ENCODE measurements at places on chromosomes 4 and X.
A peak's percentile ranks its signal among the peaks of the same experiment; 100 is the strongest.

DNA sequence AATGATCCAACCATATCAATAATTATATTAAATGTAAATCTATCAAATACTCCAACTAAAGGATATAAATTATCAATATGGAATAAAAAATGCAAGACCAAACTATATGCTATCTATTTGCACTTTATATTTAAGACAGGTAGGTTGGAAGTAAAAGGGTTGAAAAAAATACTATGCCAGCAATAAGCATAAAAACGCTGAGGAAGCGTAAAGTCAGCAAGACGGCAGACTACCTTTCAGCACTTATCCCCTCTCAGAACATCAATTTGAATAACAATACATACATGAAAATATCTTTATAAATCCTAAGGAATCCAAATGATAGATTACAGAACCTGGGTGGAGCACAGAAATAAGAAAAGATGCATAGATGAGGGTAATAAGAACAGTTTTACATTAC, 14.0 kb upstream of the GABRA3 start:
- DNase-seq = no peak

DNA sequence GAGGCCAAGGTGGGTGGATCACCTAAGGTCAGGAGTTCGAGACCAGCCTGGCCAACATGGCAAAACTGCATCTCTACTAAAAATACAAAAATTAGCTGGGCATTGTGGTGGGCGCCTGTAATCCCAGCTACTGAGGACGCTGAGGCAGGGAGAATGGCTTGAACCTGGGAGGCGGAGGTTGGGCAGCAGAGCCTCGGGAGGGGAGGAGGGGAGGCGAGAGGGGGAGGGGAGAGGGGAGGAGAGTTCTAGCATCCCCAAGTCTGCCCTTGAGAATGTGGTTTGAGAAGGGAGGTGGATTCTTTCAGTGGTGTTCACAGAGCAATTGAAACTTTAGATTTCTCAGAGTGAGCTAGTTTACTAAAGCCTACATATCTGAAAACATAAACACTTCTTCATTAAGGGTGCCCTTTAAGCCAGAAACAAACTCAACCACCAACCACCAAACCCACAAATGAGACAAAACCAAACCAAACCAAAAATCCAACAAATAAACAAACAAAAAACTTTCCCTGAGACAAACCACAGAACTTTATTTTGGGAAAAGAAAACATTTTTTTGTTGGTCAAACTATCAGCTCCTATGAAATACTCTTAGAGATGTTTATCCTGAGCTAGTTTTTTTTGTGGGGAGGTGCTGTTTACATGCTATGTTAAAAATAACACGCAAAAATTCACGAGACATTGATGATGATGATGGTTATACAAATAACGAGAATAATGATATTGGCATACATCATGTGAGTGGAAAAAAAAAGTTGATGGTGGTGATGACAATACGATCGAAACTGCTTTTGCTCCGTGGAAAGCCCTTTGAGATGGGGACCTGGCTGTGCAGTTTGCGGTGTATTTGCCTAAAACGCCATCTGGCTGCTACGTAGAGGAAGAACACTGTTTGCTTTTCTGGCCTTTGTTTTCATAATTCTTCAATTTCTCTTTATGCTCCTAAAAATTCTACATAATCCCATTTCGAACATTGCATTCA, 98.2 kb upstream of the PRKX start:
- DNase-seq = peak; percentile 51

DNA sequence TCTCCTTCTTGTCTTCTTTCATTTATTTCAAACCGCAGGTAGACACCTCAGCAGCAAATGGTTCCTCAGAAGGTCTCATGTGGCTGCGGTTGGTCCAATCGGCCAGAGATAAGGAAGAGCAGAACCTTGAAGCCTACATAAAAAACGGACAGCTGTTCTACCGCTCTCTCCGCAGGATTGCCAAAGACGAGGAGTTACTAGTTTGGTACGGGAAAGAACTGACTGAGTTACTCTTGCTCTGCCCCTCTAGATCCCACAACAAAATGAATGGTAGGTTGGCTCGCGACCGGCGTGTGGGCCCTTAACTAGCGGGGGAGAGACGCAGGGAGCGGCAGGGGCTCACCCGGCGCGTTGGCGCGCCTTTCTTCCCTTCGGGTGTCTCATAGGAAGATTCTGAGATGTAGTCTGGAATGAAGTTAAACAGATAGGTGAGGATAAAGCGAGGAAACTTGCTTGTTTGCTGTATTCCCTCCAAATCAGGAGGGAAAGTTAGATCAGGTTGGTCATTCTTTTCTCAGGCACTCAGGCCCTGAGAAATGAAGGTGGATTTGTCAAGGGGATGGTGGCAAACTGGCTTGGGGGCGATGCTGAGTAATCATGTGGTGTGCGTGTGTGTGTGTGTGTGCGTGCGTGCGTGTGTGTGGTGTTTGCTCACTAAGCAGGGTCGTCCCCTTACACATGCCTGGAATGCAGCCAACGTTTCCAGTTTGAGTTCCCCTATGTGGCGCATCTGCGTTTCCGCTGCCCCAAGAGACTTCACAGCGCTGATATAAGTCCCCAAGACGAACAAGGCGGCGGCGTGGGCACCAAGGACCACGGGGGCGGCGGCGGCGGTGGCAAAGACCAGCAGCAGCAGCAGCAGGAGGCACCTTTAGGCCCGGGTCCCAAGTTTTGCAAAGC, 4.2 kb downstream of the PRDM8 start:
- DNase-seq = no peak

DNA sequence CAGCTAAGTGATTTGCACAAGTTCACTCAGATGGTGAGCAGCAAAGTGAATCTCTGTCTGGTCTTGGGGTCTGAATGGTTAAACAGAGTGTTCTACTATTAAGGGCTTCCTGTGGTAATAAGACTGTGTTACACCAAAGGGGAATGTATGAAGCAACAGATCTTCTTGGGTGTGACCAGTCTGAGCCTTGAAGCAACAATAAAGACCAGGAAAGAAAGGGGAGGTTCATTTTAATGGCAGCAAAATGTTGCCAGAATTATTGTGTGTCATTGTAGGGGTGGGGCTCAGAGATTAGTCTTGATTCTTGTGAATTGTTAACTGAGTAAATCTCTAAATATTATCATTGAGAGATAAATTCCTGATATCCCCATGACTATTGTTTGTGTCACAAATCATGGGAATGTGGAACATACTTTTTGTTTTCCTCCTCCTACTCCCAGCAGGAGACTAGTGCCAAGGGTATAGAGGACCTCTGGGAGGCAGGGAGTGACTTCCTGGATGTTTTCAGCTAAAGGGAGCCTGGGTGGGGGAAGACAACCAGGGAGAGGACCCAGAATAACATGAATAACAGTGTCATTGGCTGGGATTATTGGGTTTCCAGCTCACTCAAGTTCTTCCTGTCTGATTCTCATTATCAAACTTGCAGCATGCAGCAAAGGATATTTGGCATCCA, 141.4 kb upstream of the PAK3 start:
- no peak for DNase-seq

DNA sequence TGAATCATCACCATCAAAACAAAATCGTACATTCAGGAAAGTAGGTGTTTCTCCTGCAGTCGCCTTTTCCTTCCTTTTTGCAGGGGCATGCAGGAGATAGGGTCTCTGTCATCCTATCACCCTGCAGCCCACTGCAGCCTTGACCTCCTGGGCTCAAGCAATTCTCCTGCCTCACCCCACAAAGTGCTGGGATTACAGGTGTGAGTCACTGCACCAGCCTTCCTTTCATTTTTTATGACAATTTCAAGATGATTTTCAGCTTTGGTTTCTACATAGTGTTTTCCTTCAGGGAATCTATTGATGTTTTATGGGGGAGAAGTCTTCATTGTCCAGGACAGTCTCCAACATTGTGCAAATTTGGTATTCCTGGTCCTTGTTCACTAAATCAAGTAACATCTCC, 71.7 kb downstream of the USP38 start:
- no peak for DNase-seq

DNA sequence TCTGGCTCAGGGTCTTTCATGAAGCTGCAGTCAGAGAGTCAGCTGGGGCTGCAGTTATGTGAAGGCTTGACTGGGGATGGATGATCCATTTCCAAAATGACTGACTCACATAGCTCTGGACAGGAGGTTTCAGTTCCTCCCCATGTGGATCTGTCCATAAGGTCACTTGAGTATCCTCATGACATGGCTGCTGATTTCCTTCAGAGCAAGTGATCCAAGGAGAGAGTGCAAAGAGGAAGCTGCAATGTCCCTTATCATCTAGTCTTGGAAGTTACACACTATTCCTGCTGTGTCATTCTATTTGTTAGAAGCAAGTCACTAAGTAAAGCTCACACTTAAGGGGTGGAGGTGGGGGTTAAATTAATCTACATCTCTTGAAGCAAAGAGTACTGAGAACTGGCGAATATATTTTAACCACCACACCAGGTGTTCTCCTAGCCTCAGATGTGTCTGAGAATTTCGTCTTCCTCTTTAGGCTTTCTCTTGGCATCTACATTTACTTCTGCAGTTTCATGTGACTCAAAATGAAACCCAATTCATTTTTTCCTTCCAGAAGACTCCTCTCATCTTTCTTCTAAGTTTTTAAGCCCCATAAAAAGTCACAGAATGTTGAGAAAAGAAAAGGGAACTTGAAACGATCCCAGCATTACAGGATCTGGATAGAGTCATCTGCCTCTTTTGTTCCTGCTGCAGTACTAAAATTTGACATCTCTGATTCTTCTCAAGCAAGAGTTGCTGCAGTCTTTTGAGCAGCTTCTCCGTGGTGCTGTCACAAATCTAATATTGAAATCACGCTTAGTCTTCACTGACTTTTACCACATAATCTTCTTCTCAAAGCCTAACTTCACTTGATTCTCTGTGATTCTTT, 3.8 kb upstream of the GRPR start:
- DNase-seq = no peak

DNA sequence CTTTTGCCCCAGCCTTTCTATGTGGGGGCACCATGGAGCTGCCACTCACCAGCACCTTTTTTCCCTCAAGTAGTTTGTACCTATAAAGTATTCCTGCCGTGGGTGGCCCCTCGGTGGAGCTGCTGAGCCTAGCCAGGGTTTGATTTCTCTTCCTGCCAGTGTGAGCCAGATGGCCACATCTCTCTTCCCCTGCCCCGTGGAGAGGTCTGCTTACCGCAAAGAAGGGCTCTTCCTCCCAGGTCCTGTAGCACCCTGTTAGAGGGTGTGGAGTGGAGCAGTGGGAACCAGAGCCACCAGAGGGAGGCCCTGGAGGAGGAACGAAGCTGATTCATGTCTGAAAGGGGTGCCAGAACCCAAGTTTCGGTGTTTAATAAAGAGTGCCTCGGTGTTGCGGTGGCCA, 95.4 kb downstream of the PTTG2 start:
- DNase-seq = no peak

DNA sequence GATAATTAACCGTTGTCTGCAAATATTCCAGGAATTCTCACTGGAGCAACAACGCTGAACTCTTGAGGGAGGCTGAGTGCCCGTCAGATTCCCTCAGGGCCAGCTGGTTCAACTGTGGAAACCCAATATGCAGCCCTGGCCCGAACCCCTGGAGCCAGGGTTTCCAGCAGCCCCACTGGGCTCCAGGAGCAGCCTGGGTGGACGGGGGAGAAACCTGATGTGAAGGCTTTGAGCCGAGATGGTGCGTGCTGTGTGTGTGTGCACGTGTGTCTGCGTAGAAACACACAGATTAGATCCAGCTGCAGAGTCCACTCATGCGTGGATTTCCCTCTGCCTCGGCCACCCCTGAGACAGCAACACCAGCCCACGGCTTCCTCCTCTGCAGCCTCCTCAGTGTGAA, 19.4 kb upstream of the SLC25A6 start:
- DNase-seq = no peak

DNA sequence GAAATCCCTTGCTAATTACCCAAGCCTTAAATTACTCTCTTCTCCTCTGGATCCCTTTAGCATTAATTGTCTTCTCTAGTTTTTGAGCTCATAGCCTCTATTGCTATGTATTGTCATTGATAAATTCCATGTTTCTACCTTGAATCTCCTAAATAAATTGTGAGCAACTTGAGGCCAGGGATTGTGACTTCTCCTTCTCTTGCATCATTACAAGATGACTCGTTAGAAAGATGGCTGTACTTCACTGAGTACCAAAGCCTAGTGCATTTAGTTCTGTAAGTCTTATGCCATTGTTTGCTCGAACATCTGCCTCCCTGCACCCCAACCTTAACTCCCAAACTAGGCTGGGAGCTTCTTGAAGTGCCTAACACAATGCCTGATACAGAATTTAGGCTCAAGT, 15.3 kb downstream of the VSIG4 start:
- no peak for DNase-seq

DNA sequence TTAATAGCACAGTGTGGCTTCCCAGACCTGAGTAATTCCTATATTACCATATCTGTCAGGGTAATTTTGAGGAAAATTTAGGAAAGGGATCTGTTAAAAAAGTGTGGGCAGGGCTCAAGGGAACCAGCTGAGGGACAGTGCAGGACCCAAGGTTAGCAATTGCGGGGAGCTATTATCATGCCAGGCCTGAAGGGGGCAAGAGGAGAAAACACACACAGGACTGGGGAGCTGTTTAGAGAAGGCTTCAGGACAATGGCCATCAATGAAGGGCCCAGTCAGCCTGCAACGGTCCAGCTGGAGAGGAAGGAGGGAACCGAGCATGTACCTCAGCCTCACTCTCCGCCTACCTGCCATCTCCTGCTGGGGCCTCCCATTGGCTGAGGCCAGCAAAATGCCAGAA, 19.0 kb upstream of the NHS start:
- no peak for DNase-seq

DNA sequence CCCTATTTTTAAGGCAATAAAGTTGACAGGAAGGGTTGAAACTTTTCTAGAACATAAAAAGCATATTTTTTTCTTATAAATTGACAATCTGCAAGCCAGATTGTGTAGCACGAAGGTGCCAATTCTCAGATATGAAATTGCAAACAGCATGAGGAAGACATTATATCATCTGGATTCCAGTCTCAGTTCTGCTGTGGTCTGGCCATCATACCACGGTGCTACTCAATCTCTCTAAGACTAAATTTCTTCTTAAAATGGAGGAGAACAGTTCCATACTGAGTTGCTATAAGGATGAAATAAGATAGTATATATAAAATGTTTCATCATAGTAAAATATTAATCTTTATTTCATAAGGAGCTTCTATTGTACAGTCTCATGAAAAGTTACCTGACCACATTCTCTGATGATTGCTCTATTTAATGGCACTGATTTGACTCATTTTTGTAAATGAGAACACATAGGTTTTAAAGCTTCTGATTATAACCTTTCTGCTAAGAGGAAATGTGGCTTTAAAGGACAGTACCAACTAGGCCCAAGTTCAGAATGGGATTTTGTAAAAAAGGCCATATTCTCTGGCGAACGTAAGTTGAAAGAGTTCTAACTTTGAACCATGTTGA, 127.9 kb downstream of the SHROOM3 start:
- DNase-seq = no peak

DNA sequence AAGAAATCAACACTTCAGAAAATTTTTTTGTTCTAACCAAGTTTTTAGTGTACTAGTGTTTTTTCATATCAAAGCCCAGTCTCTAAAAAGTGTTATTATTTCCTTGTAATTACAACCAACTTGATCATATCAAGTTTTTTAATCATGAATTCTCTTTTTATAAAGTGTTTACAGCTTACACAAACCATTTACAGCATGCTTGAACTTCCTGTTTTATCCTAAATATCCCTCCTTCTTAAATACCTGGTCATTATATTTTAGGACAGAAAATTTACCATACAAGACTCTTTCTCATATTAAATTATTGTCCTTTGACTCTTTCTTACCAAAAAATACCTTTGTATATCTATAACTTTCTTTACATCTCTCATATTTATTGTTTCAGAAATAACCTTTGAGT, 89.4 kb upstream of the NPY2R start:
- no peak for DNase-seq

Data from T47D (cell line).